Stimulated activated effector memory CD8-positive, alpha-beta T cell treated with anti-CD3 and anti-CD28 coated beads, Interleukin-12 subunit alpha, Interleukin-12 subunit beta, amount 100 ng/mL, for 72 hours (primary cell): ENCODE measurements at places on chromosomes 2 and 18.

- no peak for DNase-seq
Measured at GRCh38 chr2:71505086-71505769, 51.9 kb downstream of the DYSF start.

GRCh38 chr18:51153659-51154371 lies 43.7 kb downstream of the MEX3C start:
- peak; percentile 69 for DNase-seq

- no peak for DNase-seq
Measured at GRCh38 chr2:39851251-39851650, 72.2 kb upstream of the THUMPD2 start.

GRCh38 chr2:41387519-41387918 lies 660.3 kb upstream of the PKDCC start:
- no peak for DNase-seq

DNA sequence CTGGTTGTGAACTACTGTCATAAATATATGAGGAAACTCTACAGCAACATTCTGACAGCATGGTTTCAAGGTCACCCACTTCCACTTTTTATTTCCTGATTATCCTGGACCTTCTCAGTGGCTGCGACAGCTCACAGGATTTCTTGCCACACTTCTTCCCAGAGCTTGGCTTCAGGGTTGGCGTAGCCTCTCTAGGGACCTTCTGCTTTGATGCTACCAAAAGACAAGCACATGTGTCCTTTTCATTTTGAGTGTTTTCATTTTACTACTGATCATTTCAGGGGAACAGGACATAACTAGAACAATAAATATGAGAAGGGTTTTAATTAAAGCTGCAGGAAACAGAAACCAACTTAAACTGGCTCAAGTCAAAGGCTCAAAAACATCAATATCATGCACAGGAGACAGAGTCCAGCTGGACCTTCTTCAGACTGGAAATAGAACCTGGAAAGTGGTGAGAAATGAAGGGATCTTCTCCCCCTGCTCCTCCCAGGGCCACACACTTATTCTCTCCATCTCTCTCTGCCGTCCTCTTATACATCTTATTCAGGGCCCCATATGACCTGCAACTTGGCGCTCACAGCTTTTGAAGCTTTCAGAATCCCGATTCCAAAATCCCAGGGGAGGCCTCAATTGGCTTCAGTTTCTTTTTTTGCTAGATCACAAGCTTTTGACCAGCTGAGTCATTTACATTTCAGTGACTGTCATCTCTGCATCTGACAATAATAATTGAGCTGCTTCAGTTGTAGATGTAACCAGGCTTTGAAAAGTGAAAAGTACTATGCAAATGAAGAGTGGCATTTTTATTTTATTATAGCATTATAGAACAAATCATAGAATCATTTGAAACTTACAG lies 9.7 kb downstream of the VIT start:
- no peak for DNase-seq

DNA sequence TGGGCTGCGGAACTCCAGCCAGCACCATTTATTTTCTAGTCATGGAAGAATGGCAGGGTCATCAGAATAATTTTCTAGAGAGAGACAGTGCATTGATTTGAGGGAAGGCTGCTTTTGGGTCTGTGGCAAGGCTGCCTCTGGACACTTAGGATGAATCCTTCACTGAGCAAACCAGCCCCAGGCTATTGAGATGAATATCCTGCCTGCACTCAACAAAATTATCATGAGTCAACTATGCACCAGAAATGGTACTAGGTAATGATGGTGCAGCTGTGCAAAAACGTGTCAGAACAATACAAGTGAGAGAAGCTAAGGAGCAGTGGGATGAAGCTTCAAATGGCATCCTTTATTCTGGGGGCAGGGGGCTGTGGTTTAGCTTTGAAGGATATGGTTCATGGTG lies 115.8 kb downstream of the SPHKAP start:
- DNase-seq, result no peak

- DNase-seq, result no peak
Measured at GRCh38 chr2:7083580-7084509, 166.6 kb downstream of the RNF144A start.

DNA sequence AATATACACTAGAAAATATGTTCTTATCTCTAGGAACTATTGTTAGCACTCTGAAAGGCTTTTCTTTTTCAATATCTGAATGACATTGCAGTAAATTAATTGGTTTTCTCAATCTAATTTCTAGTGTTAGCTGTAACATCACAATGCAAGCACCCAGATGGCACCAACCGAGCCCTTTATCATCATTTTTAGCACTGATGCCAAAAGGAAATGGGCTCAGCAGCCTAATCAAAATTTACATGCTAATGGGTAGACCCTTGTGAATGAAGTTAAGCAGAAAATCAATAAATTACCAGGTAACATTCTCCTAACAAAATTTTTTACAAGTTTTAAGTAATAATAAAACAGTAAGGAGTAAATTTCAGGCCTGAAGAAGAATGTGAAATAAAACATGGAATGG lies 53.5 kb upstream of the PGAP1 start:
- DNase-seq, result no peak

- no peak for DNase-seq
Measured at GRCh38 chr2:221637851-221638250, 65.7 kb upstream of the EPHA4 start.

GRCh38 chr18:3340682-3341097 lies 78.8 kb downstream of the MYL12B start:
- DNase-seq, result no peak

DNA sequence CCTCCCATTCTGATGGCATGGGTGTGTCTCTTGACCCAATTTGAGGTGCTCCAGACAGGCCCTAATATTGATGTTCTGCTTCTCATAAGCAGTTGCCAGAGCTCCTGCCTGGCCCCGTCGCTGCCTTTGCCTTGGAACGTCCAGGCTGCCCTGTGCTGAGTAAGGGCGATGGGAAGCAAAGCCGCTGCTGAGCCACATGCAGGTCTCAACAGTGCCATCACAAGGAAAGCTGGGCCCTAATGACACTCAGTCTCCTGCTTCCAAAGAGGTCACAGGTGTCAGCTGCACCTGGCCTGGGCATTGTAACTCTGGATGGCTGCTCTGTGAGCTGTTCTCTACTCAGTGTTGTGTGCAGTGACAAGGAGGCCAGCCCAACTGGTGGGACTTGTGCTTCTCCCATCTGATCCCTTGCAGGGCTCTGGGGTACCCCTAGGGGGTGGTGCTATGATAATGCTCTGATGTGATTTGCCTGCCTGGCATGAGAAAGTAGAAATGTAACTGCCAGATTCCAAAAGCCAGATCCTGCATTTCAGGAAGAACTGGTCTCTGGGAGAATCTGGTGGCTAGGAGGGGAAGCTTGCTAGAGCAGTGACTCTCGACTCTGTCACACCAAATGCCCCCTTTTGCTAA lies 8.7 kb downstream of the TTC39C start:
- DNase-seq, result no peak

DNA sequence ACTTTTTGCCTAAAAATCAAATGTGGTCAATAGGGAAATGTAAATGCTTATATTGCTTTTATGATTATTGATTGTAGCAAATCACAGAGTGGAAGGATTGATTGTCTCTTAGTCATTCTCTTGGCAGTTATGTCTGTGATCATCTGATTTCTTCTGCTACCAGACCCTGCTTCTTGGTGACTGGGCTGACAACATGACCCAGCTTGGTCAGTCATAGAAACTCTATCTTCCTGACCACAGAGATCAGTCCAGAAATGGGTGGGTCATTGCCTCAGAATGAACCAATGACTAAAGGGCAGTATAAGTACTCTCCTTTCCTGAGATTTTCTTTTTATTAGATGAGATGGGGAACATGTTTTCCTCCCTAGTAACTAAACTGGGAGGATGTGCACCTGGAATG lies 87.6 kb downstream of the MAIP1 start:
- DNase-seq, result no peak

GRCh38 chr2:85823951-85824350 lies 64.8 kb downstream of the ST3GAL5 start:
- DNase-seq, result no peak

DNA sequence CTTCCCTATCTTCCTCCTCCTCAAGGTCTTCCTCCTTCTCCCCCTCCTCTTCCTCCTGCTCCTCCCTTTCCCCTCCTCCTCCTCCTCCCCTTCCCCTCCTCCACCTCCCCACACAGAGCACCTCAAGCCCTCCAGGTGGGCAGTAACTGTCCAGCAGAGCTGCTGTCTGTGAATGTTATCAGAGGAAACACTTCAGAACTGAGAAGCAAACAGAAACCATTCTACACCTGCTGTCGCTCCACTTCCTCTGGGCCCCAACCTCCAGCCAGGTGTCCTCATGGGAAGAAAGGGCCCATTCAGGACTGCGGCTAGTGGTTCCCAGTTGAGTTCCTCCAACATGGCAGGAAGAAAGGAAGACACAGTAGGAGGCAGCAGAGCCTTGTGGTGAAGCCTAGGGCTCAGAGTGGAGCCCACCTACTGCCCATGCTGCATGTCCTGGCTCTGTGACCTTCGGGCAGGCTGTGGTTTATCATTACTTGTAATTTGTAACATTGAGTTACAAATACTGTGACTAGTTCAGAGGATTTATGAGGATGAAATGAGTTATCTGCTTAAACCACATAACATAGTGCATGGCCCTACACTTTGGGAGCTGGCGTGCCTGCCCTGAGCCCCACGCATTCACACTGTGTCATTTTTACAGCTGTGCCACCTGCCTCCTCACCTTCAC lies 165.9 kb upstream of the ID2 start:
- peak; percentile 79 for DNase-seq

DNA sequence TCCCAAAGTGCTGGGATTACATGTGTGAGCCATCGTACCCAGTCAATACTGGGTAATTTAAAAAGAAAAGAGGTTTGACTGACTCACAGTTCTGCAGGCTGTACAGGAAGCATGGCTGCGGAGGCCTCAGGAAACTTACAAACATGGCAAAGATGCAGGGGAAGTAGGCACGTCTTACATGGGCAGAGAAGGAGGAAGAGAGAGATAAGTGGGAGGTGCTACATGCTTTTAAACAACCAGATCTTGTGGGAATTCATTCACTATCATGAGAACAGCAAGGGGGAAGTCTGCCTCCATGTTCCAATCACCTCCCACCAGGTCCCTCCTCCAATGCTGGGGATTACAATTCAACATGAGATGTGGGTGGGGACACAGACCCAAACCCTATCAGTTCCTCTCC lies 192.5 kb downstream of the ATAD2B start:
- no peak for DNase-seq

DNA sequence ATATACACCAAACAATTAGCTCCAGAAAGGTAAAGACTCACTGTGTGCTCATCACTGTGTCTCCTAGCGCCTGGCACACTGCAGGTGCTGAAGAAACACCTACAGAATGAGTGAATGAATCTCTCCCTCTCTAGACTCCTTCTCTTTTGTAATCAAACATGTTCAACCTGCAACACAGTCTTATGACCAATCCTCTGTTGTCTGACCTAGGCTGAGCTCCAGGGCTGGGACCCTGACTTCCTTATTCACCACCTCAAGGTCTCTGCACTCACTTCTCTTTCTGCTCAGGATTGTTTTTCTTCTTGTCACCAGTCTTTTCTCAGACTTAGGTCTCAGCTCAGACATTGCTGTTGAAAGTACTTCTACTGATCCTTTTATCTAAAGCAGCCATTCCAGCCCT lies 9.8 kb downstream of the CKAP2L start:
- DNase-seq, result no peak

GRCh38 chr2:147758821-147759220 lies 86.0 kb upstream of the ACVR2A start:
- no peak for DNase-seq

DNA sequence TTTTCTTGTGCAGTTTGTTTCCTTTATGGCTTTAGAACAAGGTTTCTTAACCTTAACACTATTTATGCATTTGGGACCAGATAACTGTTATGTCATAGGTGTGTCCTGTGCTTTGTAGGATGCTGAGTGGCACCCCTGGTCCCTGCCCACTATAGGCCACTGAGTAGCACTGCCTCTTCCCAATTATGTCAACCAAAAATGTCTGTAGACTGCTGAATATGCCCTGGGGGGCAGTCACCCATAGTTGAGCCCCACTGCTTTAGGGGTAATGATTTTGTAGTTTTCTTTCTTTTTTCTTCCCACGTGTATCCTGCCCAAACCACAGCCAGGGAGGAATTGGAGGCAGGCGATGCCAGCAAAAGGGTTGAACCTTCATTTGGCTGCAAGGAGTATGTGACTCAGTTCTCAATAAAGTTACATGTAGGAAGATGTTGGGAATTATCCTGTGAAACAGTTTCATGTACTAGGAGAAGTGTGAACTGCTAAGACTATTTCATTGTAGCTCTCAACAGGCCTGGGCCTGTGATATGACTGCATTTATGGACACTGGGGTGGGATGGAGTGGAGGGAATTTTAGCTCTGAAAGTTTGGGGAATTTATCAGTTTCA lies 65.7 kb downstream of the FMNL2 start:
- DNase-seq, result no peak

GRCh38 chr2:70118798-70119454 lies 31.6 kb downstream of the PCBP1 start:
- DNase-seq, result no peak

- DNase-seq, result no peak
Measured at GRCh38 chr2:143229411-143229810, 100.2 kb downstream of the ARHGAP15 start.

- DNase-seq, result no peak
Measured at GRCh38 chr2:118103951-118104940, 16.0 kb downstream of the INSIG2 start.

GRCh38 chr18:27556741-27557140 lies 371.6 kb upstream of the CHST9 start:
- DNase-seq, result no peak

DNA sequence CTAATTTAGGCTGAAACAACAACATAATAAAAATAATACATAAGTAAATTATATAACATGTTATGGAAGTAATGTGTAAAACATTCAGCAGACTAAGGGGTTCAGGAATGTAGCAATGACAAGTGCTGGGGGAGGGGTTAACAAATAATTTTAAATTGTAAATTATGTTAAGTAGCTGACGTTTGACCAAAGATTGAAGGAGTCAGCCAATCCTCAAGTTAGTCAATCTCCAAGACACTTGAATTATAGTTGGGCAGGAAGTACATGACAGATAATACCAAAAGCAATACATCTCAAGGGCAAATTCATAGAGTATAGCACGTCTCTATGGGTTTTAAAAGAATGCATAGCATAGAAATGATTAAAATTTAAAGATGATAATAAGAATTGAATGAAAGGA lies 89.1 kb downstream of the KCNH7 start:
- no peak for DNase-seq

DNA sequence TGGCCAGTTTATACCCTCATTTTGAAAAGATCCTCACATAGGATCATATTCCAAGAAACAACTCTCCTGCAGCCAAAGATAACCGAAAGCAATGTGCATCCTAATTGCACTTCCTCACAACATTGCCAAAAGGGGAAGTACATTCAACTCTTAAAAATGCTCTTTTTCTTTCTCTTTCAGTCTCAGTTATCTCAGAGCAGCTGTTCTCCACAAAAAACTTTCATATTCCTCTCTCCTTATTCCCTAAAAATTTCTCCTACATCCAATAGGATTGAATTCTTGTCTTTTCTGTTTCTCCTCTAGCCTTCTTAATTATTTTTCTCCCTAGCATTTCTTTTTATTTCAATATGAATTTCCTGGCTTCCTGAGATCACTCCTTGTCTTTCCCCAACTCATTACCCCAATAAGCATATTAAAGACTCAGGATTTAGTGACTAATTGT lies 7.4 kb upstream of the VRK2 start:
- no peak for DNase-seq

GRCh38 chr18:58525517-58525916 lies 103.4 kb downstream of the ALPK2 start:
- DNase-seq, result no peak
